ENCODE measurements at places on chromosomes 3 and 15. TPM values are rescaled to one million over a fixed set of nuclear protein-coding genes. Genes with fewer than 3 reads are reported as not detected.

Gene ACKR4
- total RNA-seq = 0.22 TPM

Gene DLL4
- not detected for total RNA-seq

- no peak for DNase-seq
These were observed 425.9 kb upstream of the ZNF385D start for GRCh38 chr3:22176911-22177310.

- DNase-seq = no peak
These were observed 374.1 kb downstream of the EFHB start for GRCh38 chr3:19559724-19560442.

GRCh38 chr3:74214286-74214685 lies 400.2 kb downstream of the CNTN3 start:
- no peak for DNase-seq

Gene MINDY4B
- not detected for total RNA-seq

GRCh38 chr3:29415482-29416223 lies 134.8 kb downstream of the RBMS3 start:
- no peak for DNase-seq

- DNase-seq = no peak
These were observed 8.8 kb downstream of the CACNA1D start for GRCh38 chr3:53503195-53503594.

Gene GOLGA6L10
- total RNA-seq = 2.4 TPM

Gene DUOXA2
- total RNA-seq = not detected

Gene RARRES1
- total RNA-seq = 0.99 TPM

Gene DALRD3
- 18.3 TPM for total RNA-seq

GRCh38 chr15:74406992-74407705 lies 26.6 kb downstream of the SEMA7A start:
- no peak for DNase-seq

Gene GAP43
- total RNA-seq = 3.3 TPM

GRCh38 chr15:83105440-83105839 lies 2.0 kb upstream of the TM6SF1 start:
- DNase-seq = no peak

GRCh38 chr3:40557575-40558161 lies 32.9 kb downstream of the ZNF621 start:
- no peak for DNase-seq

DNA sequence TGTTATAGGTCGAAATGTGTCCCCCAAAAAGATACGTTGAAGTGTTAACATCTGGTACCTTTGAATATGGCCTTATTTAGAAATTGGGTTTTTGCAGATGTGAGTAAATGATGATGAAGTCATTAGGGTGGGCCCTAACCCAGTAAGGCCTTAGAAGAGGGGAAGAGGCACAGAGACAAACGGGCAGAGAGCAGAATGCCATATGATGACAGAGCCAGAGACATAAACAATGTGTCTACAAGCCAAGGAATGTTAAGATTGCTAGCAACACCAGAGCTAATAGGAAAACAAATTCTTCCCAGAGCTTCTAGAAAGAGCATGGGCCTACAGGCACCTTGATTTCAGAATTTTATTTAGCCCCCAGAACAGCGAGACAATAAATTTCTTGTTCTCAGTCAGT lies 693.1 kb upstream of the NECTIN3 start:
- DNase-seq = no peak

Gene DNAH1
- 9.4 TPM for total RNA-seq

Data from chondrocyte (in vitro differentiated cells).